ENCODE measurements at places on chromosomes 7 and 10.

- DNase-seq: no peak
Measured at GRCh38 chr7:131557652-131558385, 1.4 kb upstream of the PODXL start.

GRCh38 chr10:32210306-32211045 lies 136.5 kb downstream of the EPC1 start:
- peak; percentile 27 for DNase-seq

GRCh38 chr10:28219251-28219650 lies 83.6 kb downstream of the MPP7 start:
- no peak for DNase-seq

GRCh38 chr7:10798044-10798443 lies 175.6 kb upstream of the PHF14 start:
- no peak for DNase-seq

GRCh38 chr7:56291-56913 lies 136.0 kb upstream of the FAM20C start:
- no peak for DNase-seq

- no peak for DNase-seq
Measured at GRCh38 chr7:13894377-13894776, 95.1 kb downstream of the ETV1 start.

- DNase-seq: no peak
Measured at GRCh38 chr10:76150139-76150875, 718.9 kb downstream of the LRMDA start.

GRCh38 chr10:101453791-101454718 lies 100.1 kb downstream of the BTRC start:
- DNase-seq: no peak

DNA sequence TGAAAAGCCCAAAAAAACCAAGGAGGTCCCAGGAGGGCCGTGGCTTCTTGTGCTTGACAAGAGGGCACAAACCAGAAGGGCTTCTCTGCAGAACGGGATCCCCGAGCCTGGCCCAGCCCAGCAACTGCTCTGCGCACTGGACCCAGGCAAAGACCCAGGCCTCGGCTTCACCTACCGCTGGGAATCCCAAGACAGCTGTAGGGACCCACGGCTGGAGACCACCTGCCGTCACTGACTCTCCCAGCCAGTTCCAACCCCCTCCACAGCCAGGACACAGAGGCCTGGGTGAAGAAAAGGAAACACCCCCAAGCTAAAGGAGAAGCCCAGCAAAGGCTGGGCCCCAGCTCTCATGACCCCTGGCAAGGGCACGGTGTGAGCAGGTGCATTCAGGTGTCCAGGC lies 24.3 kb downstream of the PDGFA start:
- DNase-seq: no peak

DNA sequence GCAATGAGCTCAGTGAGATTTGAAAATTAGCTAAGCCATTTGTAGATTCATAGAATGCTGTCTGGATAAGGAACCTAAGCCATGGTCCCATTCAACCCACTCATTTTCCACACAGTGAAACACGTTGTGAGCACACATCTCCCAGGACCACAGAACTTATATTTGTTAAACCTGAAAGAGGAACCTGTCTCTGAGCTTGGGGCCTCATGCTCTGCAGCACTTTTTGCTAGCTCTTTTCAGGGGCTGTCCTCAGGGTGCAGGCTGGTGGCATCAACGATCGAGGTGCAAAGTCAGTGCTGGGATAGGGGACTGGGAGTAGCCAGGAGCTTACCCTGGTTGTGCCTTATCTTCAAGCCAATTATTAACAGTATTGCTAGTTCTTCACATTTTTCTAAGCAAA lies 11.9 kb downstream of the HECW1 start:
- DNase-seq: no peak

DNA sequence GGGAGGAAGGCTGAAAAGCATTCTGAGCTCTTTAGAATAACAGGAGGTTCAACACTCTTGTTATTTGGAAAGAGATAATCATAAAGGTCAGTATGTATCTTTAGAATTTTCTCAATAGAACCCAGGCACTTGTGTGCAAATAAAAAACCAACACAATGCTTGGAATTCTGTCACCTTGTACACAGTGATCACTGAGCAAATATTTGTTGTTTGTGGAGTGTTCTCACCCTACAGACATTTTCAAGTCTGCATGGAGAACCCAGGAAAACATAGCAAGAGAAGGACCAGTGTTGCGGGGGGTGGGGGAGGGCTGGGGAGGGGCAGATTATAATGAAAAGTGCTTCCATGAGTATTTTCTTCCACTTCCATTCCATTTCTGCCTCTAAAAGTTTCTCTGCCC lies 87.4 kb downstream of the FAM107B start:
- no peak for DNase-seq

- DNase-seq: no peak
Measured at GRCh38 chr10:107647462-107647861, 483.0 kb upstream of the SORCS1 start.

- no peak for DNase-seq
Measured at GRCh38 chr7:27183682-27184336, 1.2 kb downstream of the HOXA11 start.

- no peak for DNase-seq
Measured at GRCh38 chr7:1254281-1255079, 21.8 kb downstream of the UNCX start.

GRCh38 chr7:70681469-70682350 lies 450.2 kb upstream of the GALNT17 start:
- DNase-seq: peak; percentile 18

DNA sequence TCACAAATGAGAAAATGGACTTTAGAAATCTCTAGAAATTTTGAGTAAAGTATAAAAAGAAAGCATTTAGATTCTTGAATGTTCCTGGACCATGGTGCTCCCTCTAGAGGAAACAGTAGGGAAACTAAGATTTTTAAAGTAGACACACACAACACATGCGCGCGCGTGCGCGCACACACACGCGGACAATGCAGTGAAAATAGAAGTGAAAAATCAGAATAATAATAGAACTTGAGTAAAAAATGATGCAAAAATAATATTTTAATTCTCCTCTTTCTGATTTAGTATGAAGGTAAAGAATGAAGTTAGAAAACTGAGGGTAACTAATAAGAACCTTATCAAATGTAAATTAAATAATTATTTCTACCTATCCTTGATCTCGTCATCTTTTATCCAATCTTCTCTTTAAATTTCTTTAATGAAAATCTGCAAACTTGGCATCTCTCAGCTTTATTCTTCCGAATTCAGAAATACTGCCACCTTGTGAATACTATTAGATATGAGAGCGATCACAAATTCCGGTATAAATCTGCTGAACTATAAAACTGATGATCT lies 117.0 kb upstream of the AMPH start:
- no peak for DNase-seq

DNA sequence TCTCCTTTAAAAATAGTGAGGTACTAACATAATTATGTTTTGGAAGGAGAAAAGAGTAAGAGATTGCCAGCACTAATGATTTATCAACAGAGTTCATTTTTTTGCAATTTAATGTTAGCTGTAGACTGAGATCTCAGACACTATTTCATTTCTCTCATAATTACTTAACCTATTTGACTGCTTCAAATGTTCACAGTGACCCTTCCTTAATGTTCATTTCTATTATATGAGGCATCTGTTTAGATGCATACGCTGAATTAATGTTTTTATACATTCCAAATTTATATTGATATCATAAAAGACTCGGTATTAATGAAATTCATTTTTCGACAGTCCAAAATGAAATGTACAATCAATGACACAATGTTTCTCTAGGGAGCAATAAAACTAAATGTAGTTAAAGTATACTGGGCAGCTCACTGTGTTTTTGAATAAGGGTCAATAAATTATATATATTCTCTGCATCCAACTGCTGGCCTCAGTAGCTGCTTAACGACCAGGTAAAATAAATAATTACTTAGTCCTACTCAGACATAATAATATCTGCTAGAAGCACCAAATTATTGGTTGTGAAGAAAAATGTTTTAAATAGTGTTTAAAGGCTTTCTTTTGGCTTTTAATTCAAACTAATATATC lies 373.4 kb downstream of the MAGI2 start:
- no peak for DNase-seq

DNA sequence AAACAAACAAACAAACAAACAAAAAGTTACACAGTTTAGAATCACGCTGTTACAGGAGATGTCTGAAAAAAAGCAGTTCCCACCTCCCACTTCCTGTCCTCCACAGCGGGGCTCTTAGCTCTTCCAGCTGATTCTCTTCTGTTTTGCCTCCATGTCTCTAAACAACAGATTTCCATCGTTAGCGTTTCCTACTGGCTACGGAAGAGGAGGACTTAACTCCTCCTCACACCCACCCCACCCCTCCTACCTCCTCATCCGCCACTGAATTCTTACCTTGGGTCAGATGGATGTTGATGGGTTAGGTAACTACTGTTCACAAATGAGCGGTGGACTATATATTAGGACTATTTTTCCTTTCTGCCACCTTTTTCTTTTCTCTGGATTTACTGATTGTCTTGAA lies 36.8 kb upstream of the NUB1 start:
- DNase-seq: no peak

GRCh38 chr10:46553238-46554049 lies 3.0 kb downstream of the GPRIN2 start:
- no peak for DNase-seq

DNA sequence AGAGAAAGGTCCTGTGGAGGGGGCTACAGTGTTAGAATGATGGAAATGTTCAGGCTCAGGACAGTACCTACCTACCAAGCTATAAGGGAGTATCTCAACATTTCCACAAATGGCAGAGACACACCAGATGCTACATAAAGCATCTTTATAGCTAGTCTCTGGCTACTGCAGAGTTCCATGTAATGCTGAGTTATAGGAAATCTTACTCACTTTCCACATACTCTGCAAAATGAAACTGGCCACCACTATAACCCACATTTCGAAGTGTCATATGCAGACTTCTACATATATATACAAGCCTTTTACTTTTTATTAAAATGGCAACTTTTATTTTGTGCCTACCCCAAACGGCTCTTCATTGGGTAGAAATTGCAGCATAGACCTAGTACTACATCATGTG lies 85.5 kb downstream of the FAS start:
- DNase-seq: no peak

GRCh38 chr7:73701357-73701995 lies 18.0 kb downstream of the STX1A start:
- peak; percentile 55 for DNase-seq

GRCh38 chr7:82106201-82106600 lies 336.4 kb upstream of the HGF start:
- DNase-seq: no peak

- no peak for DNase-seq
Measured at GRCh38 chr7:151249034-151249731, 689 bp upstream of the SMARCD3 start.

- DNase-seq: no peak
Measured at GRCh38 chr10:5949009-5949759, 28.2 kb downstream of the IL15RA start.

GRCh38 chr10:106513352-106513771 lies 651.1 kb downstream of the SORCS1 start:
- DNase-seq: no peak

DNA sequence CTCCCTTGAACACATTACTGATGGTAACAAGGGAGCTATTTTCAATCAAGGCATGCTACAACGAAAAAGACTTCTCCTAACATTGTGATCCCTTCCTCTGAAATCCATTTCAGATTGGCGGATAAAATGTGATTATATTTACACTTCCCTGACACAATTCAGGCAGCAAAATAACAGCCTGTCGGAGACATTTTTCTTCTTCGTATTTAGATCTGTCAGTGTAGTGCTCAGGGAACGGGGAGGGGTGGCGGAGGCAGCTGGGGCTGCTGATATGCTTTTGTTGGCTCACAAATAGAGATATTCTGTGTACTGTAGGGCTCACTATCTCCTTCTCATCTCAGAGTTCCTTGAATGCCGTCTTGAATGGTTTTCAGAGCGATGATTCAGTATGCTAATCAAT lies 1261.7 kb upstream of the AUTS2 start:
- no peak for DNase-seq

DNA sequence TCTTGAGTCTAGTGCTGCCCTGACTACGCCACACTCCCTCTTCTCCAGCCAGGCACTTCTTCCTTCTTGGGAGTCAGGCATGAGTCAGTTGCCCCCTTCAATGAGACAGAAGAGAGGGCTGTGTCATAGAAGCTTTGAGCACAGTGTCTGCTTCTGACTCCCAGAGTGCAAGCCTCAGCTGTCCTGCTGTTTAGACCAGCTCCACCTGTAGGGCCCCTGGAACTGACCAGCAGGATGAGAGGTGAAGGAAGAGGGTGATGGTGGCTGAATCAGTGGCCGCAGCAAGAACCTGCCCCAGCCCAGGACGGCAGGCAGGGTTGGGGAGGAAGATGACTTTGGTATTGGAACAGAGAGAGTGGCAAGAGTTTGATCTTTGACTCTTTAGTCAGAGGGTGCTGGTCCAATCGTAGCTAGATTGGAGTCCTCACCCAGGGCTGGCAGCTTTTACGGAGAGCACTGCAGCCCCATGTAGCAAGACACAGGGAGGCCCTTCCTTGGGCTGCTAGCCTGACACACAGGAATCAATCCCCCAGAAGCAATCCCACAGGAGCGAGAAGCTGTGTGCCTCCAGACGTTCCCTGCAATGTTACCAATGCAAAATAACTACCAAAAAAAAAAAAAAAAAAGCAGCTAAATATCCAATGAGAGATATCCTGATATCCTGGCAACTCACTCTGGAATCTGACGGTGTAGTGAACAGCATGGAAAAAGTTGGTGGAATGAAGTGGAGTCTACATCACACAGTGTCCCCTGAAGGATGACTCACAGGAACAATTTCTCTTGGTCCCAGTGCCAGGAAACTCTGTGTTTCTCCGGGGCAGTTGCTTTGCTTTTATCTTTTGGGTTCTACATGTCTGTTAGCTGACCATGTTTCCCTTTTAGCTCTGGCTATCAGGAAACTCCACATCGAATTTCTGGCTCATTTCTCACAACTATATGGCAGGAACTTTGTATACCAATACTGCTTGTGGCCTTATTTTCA lies 6.9 kb downstream of the C10orf62 start:
- no peak for DNase-seq

DNA sequence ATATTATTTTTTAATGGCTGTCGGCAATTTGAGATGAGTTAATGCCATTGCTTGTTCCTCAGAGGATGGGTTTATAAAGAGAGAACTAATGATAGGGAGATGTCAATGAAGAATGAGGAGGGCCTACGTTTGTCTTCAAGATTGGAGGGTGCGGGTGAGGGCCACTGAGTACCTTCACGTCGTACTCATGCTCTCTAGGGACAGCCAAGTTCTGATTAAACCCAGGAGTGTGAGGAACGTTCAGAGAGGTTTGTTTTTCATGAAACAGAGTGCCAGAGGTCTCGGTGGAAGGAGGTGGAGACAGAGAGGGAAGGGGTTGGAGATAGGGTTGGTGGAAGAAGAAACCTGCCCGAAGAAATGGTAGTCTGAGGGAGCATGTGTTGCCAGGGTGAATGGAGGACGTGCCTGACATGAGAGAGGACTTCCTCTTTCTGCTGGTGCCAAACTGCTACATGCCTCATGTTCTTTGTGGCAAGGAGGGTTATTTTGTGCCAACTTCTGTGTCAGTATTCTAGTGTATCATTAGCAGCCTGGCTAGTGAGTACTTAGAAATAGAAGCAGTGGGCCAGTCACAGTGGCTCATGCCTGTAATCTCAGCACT lies 8.9 kb downstream of the DHTKD1 start:
- peak; percentile 57 for DNase-seq

- no peak for DNase-seq
Measured at GRCh38 chr10:128602183-128602582, 476.0 kb upstream of the MKI67 start.

- DNase-seq: no peak
Measured at GRCh38 chr7:121175826-121176225, 153.0 kb upstream of the WNT16 start.

- peak; percentile 61 for DNase-seq
Measured at GRCh38 chr7:50416527-50417182, 33.5 kb downstream of the FIGNL1 start.

GRCh38 chr7:31948029-31948428 lies 122.2 kb downstream of the PDE1C start:
- DNase-seq: no peak

All from germinal center (tissue), 1 donor.